Femur (tissue), 1 donor: ENCODE measurements at places on chromosomes 7 and 10.

DNA sequence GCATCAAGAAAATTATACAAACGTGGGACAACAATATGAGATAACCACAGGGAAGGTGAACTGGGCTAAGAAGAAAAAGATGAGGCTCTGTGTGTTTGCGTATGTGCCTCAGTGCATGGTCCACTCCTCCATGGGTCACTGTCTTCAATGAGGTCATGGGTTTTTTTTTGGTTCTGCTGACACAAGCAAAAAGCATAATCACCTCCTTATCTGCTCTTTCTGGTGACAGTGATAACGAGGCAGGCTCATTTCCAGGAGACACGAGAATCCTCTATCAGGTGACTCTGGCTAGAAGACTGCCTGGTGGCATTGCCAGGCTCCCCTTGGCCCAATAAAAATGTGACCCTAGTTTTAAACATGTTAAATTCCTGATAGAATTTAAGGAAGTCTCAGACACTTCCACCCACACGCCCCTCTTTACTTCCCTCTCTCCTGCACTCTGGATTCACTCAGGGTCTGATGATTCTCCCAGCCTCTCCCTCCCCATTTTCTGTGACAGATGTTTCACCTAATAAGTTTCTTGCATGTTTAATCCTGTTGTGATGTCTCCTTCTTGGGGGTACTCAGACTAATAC, 35.3 kb upstream of the CDCA7L start:
- no peak for DNase-seq

- DNase-seq = no peak
These were observed 41.9 kb downstream of the AUTS2 start for GRCh38 chr7:69640216-69640615.

- no peak for DNase-seq
These were observed 43.4 kb downstream of the PRPS1L1 start for GRCh38 chr7:17984288-17984687.

DNA sequence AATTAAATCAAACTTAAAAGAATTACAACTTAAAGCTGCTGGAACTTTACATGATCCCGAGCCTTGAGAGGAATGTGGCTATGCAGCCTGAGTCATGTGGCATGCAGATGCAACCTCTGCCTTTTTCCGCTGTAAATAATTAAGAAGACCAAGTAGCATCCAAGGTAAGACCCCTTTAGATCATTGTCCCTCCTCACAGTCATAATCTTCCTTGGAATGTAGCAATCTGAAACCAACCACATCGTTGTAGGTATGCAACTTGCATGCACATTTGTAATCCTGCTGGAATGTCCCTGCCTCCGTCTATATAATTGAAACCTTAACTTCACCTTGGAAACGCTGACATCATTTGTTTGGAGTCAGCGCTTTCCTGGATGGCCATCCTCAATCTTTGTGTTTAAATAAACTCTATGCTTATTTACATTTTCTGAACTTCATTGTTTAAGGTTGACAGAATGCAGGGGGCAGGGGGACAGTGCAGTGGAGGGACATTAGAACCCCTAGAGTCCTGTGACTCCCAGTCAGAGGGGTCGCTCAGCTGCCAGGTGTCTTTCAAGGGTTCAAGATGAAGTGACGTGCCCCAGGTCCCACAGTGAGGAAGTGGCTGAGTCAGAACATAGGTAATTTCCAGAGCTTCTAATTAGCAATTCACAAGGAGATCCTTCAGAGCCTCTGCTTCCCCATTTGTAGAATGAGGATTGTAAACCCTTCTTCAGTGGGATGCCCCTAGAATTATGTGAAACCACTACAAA, 110.7 kb downstream of the RALA start:
- DNase-seq = peak; percentile 53

DNA sequence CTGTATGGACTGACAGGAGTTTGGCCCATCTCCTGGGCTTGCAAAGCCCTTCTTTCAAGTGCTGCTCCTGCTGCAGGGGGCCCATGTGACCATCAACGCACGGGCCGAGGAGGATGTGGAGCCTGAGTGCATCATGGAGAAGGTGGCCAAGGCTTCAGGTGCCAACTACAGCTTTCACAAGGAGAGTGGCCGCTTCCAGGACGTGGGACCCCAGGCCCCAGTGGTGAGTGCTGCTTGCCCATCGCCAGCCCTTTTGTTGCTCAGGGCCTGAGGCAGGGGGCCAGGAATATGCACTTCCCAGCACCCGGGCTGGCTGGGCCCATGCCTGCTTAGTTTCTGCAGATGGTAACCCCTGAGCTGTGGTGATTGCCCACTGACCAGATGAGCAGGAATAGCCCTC, 8.7 kb downstream of the PGAM2 start:
- DNase-seq = peak; percentile 14

- peak; percentile 89 for DNase-seq
These were observed 1.3 kb upstream of the TNRC18 start for GRCh38 chr7:5424749-5425506.

GRCh38 chr10:119104654-119105015, 722 bp downstream of the DENND10 start:
- DNase-seq = no peak

DNA sequence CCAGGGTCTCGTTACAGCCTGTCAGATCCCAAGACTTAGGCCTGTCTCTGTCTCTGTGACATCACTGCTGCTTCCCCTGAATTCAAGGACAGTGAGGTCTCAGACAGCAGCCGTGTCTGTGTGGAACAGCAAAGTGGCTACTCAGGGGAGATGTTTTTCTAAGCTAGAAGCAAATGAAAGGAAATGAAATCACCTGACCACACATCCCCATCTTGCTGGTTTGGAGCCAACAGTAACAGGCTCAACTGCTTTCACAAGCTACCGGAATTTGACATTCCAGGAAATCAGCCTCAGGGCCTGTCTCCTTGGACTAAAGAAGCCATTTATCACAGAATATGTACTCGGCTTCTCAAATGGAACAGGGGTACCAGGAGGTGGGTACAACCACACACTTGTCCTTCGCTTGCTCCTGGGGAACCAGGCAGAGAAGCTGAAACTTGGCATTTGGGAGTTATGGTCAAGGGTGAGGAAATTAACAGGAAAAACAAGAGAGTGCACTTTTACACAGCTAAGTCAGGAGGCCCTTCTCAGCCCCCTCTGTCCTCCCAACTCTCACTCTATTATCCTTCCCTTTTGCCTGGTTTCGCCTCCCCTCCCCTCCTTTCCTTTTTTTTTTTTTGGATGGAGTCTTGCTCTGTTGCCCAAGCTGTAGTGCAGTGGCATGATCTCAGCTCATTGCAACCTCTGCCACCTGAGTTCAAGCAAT, 73.2 kb downstream of the SPDYE5 start:
- peak; percentile 69 for DNase-seq

- DNase-seq = no peak
These were observed 293.8 kb upstream of the SHH start for GRCh38 chr7:156106107-156106426.

GRCh38 chr10:34252111-34252510, 563.0 kb downstream of the PARD3 start:
- DNase-seq = no peak

GRCh38 chr10:5581670-5582566, 57.2 kb downstream of the CALML3 start:
- DNase-seq = no peak

- DNase-seq = no peak
These were observed 27.8 kb downstream of the ZNF33A start for GRCh38 chr10:38038107-38038931.

- no peak for DNase-seq
These were observed 90.8 kb downstream of the EGFR start for GRCh38 chr7:55109404-55110167.

GRCh38 chr10:61662794-61663259, at the start of gene CABCOCO1:
Gene CABCOCO1 (plus strand): TSS chr10:61662929. CDS start chr10:61662973, 44 bp downstream.
- DNase-seq = peak; percentile 77

DNA sequence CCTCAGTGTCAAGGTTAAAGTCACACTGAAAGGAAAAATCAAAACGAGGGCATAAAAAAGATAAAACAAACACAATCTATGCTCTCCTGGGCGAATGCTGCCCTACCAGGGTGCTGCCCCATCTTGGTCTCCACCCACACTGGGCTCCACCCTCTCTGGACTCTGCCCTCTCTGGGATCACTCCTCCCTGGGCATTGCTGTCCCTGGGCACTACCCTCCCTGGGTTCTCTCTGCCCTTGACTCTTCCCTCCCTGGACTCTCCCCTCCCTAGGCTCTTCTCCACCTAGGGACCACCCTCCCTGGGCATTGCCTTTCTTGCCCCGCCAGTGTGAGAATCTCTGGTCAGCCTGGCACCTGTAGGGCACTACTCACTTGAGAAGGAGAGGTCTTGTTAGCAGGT, 8.6 kb downstream of the GDF2 start:
- no peak for DNase-seq

DNA sequence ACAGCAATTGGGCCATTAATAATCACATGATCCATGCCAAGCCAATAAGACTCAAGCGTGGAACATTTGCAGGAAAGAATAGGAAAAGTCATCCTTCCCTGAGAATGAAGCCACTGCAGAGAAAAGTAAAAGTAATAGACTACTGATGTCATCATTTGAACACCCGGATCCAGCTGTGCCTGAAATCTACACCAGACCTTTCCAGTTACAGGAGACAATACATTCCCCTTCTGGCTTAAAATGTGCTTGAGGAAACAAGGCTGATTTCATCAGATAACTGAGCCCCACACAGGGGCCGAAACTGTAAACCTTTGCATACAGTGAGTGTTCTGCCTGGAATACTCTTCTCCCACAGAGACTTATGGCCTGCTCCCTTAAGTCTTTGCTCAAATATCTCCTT, 232.8 kb downstream of the KCNMA1 start:
- no peak for DNase-seq

DNA sequence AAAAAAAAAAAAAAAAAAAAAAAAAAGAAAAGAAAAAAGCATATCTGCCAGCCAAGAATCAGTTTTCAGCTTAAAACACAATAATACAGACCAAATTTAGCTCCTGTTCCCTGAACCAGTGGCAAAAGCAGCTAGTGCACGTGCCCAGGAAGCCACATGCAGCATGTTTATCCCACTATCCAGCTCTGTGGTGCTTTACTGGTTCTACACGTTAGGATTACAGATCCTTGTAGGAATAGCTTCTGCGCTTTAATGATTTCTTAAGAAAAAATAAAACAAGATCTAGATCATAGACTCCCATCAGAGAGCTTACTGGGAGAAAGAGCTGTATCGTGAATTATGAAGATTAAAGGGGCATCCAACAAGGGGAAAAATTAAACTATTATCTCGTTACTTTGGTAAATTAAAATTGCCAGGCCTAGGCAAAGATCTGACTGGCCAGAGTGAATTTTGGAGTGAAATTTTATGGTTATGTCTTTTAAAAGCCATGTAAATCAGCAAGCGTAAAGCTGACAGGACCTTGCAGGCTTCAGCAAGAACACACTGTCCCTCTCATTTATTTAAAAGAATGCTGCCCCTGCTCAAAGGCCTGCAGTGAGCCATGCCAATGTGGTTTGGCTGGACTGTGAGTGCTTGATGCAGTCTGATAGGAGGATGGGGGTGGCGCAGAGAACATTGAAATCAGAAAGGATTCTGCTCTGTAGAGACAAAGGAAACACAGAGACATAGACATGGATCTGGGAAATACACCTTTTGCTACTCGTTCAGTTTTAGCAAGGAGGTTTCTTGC, 177.3 kb upstream of the PHYHIPL start:
- DNase-seq = peak; percentile 29

DNA sequence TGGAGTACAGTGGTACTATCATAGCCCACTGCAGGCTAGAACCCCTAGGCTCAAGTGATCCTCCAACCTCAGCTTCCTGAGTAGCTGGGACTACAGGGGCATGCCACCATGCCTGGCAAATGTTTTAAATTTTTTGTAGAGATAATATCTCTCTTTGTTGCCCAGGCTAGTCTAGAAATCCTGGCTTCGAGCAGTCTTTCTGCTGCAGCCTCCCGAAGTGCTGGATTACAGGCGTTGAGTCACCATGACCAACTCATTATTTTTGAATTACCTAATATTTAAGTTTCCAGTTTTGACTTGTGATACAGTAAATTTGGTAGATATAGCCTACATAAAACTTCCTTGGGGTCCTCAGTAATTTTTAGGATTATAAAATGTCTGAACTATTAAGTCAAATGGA, 74.1 kb downstream of the RUNDC3B start:
- DNase-seq = no peak

- DNase-seq = no peak
These were observed 17.3 kb downstream of the ZNF775 start for GRCh38 chr7:150396426-150396825.

DNA sequence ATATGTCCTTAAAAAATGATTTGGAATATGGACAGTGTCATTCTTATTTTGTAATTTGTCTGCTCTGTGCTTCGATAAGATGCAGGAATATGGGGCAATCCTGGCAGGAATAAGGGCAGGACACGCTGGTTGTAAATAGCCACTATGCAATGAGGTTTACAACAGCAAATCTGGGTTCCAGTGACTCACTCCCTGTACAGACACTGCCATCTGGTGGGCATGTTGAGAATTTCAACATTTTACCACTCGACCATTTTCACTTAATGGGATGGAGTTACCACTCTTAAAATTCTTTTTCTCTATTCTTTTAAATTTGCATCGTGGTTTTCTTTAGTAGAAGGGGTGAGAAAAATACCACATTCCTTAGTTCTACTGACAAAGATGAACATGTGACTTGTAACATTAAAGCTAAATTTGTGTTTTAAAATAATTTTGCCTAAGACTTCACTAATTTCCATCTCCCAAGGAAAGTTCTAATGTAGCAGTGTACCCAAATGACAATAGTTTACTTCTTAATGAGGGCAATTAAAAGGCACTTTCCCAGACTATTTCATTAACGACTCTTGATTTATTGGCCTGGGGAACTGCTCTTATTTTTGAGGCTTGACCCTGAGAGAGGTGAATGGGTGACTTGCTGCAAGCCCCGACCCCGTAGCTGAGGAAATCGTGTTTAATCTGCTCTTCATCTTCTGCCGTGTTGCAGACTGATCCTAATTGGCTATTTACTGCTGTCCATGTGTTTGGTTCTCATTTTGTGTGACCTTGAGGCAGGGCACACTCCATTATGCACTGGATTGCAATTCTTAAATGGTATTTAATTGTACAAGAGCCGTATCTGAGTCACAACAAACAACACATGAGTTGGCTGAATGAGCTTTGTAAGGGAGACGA, 173.6 kb upstream of the IMMP2L start:
- peak; percentile 58 for DNase-seq

DNA sequence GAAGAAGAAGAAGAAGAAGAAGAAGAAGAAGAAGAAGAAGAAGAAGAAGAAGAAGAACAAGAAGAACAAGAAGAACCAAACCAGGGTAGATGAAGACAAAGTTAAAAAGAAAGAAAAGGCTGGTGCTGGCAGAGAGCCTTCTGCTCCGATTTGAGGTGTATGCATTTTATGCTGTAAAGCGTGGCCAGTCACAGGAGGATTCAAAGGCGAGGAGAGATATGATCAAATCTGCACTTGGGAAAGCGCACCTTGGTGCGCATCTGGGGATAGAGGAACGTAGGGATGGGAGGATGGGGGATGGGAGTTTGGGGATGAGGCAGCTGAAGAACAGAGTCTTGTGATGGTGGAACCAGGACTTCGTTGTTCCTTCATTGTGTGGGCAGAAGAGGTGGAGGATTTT, at the start of gene NME8:
Gene NME8 (plus strand): TSS at position 301 of the 400 bp plus-strand sequence. CDS start 1,670 bp downstream, outside the sequence.
- DNase-seq = no peak
